ENCODE measurements at places on chromosomes 12 and 14. TPM values are rescaled to one million over a fixed set of nuclear protein-coding genes. Genes with fewer than 3 reads are reported as not detected.

PPFIA2 gene
- total RNA-seq = 31.1 TPM

PPHLN1 gene
- 64.4 TPM for total RNA-seq

IQSEC3 gene
- total RNA-seq = 41.4 TPM

KRT6B gene
- total RNA-seq = not detected

CAPZA3 gene
- total RNA-seq = not detected

DNA sequence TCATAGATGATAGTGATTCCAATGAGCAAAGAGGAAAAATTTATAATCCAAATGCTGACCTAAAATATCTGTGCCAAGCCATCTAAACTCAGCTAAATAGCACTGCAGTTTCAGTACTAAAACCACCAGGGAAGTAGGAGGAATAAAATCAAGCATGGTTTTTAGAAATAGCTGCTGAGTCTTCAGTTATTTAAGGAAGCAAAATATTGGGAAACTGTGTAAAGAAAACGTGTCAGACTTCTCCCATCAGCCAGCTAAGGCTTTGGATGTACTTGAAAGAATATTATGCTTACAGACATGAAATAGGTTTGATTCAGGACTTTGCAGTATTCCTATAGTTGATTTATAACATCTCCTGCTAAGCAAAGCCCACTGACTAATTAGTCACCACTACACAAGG lies 24.7 kb downstream of the CLEC2D start:
- DNase-seq = no peak

- DNase-seq = no peak
Observed at GRCh38 chr12:108589028-108589839, 8.7 kb downstream of the TMEM119 start.

- DNase-seq = peak; percentile 66
Observed at GRCh38 chr12:122203301-122204166, at the start of gene B3GNT4. Gene B3GNT4, plus strand, starts transcription at chr12:122203709. Its CDS starts 910 bp downstream, at chr12:122204619.

DNA sequence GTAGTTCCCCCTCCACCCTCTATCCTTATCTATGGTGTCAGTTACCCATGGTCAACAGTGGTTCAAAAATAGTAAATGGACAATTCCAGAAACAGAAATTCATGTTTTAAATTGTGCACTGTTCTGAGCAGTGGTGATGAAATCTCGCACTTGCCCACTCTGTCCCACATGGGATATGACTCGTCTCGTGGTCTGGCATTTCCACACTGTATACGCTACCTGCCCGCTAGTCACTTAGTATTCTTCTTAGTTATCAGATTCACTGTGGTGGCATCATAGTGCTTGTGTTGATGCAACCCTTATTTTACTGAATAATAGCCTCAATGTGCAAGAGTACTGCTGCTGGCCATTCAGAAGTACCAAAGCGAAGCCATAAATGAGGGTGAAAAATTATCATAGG lies 507.0 kb downstream of the SNAPC1 start:
- DNase-seq = no peak

GRCh38 chr14:86515195-86515594 lies 985.3 kb downstream of the FLRT2 start:
- no peak for DNase-seq

DNA sequence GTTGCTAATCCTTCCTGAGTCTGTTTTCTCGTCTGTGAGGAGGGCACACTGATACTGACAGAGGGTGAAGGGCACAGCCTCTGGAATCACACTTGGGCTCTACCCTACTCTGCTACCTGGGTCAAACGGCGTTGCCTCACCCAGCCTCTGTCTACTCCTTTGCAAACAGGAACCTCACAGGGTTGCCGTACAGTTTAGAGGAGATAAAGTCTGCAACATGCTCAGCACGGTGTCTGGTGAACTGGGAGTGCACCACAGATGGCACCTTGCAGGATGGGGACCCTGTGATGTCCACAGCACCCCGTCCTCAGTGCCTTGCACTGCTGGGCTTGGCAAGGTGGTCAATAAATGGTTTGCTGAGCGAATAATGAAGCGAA lies 38.3 kb downstream of the TESC start:
- DNase-seq = no peak

DNA sequence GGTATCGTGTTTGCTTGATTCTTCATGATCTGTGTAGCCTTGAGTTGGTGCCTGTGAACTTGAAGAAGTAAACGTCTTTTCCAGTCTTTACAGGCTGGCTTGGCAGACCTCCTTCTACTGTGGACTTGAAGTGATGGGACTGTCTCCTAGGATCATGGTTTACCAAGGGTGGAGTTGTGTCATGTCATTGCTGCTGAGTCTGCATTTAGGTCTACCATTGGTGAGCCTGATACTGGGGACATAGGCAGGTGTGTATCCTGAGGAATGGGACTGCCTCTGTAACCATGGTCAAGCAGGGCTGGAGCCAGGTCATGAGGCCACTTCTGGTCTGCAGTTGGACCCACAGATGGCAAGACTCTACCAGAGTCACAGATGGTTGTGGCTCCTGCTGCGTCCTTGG lies 20.7 kb upstream of the PPP1R12A start:
- DNase-seq = no peak

DNA sequence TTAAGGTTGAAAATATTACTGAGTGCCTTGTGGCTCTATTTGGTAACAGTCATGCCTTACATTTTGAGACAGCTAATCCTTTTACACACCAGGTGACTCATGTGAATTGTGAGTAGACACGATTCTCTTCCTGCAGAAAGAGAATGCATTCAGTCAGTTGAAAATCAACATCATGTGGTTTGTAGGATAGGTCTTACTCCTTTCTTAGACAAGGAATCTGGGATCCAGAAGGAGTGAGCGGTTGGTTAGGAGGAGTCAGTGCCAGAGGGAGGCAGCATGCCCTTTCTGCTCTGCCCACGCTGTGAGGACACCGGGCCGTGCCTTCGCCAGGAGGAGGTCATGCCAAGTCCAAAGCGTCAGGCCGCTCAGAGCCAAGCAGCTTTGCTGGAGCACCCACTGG lies 47.6 kb downstream of the TRAF3 start:
- DNase-seq = no peak

GRCh38 chr12:119659289-119659897 lies 8.5 kb upstream of the PRKAB1 start:
- peak; percentile 47 for DNase-seq

- peak; percentile 66 for DNase-seq
Observed at GRCh38 chr14:23183479-23183878, at the start of gene SLC7A8. Gene SLC7A8, minus strand, starts transcription at chr14:23183660. Its CDS starts 746 bp downstream, at chr14:23182914.

DNA sequence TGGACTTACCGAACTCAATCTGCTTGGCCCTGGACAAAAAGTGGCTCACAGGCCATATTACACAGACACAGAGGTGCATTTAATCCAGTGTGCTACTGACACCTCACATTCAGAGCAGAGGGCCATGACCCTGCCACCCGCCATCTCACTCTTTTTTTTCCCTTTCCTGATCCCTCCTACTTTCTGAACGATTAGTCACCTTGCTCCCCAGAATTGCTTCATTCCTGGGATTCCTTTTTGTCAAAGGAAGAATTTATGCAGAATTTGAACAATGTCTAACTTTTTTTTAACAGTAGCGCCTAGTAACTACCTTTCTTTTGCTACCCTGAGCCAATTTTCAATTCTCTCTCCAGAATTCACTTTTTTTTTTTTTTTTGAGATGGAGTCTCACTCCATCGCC lies 4.6 kb downstream of the PKP2 start:
- DNase-seq = no peak

DNA sequence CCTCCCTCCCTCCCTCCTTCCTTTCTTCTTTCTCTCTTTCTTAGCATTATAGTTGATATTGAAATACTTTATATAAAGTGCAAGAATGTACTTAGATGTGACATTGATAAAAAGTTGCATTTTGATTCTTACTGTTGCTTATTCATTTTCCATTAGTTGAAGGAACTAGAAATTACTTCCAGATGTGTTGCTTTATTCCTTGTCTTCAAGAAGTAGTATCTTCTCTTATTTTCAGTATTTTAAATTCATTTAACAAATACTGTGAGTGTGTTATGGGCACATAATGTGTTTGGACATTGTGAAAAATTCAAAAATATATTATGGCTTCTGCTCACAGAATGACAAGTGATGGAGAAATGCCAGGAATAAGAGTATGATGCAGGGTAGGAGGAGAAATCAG lies 45.6 kb downstream of the TRMT5 start:
- no peak for DNase-seq

DNA sequence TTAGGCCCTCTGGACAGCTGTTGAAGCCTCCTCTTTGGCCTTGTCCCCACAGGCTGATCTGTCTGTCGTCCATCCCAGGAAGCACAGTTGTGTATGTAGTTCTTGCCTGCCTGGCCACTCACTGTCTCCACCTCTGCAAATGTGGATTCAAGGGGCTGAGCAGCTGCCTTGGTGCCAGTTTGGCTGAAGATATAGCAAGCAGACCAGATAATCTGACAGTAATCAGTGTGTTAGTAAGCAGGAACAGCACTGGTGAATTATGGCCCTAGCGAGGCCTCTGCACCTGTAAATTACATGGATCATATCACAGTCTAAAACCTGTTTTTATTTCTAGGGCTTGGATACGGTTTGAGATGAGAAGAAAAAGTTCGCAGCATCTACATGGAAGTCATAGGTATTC lies 282.5 kb upstream of the NOS1 start:
- no peak for DNase-seq

DNA sequence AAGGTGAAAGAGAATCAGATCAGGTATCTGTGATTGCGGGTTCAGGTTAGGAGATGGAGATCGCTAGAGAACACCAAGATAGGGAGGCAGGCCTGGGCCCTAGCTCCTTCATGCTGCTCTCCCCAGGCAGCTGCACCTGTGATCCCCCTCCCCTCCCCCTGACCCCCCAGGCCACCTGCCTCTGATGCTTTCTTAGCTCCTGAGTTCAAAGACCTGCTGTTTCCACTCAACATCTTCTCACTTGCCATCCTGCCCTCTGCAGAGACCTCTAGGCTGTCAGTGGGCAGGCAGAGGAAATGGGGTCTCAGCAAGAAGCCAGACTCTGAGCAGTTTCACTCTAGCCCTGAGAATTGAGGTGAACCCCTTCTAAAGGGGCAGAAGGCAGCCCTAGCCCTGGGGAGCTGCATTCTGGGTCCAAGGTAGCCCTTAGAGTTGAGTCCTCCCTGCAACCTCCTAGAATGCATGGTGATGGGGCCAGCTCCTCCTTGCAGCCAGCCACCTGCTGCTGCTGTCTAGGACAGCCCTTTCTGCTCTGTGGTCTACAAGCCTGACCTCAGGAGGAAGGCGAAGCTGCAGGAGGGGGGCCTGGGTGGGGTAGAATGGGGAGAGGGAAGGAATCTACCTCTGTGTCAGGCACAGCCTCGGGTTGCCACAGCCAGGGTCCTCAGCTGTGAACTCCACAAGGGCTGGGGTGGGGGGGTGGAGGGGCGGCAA lies 6.4 kb upstream of the SLC48A1 start:
- DNase-seq = no peak

DNA sequence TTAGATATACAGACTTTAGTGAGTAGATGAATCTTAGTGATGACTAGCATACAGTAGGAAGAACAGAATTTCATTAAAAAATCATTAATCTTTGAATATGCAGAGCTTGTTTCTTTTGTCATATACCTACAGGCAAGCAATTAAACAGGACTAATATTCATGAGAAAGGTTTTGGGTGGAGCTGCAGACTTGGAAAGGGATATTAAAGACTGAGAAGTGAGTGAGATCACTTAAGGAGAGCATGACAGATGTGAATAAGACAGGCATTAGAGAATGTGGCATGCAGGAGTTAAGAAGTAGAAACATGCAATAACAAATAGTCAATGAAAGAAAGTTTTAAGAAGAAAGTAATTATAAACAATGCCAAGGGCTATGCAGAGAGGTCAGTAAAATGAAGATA lies 187.7 kb downstream of the TMTC3 start:
- DNase-seq = no peak

DNA sequence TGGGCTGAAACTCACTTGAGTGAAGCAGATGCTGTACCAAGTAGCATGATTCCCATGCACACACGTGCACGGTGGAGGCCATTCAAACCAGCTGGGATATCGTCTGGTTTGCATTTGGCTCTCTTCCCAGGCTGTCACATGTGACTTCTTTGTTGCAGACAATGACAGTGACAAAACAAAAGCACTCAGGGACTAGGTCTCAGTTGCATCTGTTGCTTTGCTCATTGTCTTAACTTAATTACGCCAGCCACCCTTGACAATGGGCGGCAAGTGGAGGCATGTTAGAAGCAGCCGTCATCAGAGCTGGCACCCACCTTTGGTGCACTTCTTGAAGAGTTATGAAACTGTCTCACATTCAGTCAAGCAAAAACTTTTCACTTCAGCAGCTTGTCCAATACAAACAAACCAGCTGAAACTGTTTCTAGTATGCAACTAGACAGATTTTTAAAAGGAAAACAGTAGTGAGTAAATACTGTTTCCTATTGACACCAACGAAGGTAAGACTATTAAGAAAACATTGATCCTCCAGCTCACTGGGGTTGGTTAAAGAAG lies 74.3 kb downstream of the IGF1 start:
- DNase-seq = peak; percentile 22

DNA sequence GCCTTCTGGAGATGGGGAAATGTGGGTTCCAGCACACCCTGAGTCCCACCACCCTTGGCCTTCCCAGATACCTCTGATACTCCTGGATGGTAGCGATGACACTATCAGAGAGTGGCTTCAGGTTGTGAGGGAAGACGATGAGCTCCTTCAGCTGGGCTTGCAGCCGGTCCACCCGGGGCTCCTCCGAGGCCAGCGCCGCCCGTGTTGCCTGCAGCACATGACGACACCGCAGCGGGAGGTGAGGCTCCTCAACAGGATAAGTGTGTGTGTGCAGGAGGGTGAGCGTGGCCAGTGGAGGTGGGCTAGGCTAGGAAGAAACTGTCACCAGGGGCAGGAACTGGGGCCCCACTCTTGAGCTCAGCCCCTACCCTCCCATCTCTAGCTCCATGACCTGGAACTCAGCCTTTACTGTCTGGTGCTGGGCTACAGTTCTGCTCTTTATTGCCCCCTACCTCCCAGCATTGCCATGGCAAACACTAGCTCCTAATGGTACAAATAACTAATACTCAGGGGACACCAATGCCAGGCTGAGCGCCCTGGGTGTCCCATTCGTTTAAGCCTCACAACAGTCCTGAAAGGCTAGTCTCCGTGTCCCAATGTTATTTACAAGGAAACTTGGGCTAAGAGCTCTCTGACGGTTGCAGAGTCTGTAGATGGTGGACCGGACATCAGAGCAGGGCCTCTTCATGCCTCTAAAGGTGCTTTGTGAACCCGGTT lies 64.1 kb downstream of the SYNE3 start:
- no peak for DNase-seq

DNA sequence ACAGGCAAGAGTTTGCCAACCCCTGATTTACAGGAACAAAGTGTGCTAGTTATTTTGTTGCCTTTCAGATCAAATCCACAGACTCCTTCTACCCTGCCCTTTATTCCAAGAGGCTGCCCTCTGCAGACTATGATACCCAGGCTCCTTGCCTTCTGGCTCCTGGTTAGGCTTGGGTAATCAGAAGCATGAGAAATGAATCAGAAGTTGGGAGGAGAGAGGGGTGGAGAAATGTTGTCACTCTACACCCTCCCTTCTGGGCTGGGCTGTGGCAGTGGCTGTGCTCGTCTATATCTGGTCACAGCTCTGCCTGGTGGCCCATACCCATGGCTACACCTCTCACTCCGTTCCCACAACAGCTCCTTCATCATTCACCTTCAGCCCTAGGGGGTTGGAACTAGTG lies 204.6 kb upstream of the PLXNC1 start:
- DNase-seq = no peak

DNA sequence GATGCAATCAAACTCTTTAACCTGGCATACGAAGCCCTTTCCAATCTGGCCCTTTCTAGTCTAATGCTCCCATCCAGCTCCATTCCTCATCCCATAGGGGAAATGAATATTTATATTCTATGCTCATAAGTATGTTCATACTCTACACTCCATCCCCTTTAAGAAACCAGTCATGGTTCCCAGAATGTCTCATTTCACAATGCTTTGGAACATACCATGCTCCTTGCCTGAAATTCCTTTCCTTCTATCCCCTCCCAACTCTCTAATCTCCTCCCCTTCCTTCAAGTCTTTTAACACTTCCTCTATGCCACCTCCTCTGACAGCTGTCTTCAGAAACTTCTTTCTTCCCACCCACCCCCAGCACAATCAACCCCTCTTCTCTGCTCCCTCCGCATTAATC lies 207.0 kb upstream of the CAND1 start:
- DNase-seq = no peak
